NCI-H2171 treated with DMSO at 0.1 percent for 48 hours (cell line): ENCODE measurements at places on chromosomes 2 and 18.

- DNase-seq = no peak
These were observed 524.2 kb downstream of the TRIB2 start for GRCh38 chr2:13240789-13241487.

- DNase-seq = no peak
These were observed 70.4 kb upstream of the ST6GAL2 start for GRCh38 chr2:106956416-106956815.

- DNase-seq = no peak
These were observed 215.3 kb upstream of the GULP1 start for GRCh38 chr2:188076149-188077056.

GRCh38 chr2:165648801-165649200 lies 145.2 kb downstream of the GALNT3 start:
- no peak for DNase-seq

DNA sequence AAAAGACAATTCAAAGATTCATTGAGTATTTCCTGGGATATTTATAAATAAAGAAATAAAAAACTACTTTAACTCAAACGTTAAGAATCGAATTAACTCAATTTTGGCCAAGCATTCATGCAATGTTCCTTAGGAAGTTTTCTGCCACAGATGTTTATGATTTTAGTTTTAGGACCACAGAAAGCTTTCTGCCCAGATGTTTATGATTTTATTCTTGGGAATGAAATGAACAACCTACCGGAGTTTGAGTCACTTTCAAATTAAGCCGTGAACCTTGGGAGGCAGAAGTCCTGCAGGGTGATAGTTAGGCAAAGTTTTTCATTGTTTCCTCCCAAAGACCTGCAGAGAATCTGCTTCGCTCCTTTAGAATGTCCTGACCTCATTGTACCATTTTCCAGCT lies 34.7 kb upstream of the MBP start:
- no peak for DNase-seq

DNA sequence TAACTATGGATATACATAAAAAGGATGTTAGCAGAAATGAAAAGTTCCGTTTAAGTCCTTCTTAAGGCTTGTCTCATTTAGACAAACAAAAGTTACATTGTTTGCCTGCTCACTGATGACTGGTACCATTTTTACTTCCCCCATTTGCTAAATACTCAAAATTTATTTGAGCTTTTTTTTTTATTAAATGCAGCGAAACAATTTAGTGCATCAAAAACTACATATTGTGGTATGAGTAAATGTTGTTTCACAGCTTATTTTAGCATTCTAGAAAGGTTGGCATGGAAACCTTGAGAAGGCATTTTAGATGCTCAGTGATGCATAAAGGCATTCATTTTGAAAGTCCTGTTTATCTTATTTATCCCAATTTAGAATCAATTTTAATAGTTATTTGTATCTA lies 100.0 kb downstream of the MAP2 start:
- no peak for DNase-seq

GRCh38 chr2:42569883-42570282 lies 1.5 kb downstream of the MTA3 start:
- no peak for DNase-seq

DNA sequence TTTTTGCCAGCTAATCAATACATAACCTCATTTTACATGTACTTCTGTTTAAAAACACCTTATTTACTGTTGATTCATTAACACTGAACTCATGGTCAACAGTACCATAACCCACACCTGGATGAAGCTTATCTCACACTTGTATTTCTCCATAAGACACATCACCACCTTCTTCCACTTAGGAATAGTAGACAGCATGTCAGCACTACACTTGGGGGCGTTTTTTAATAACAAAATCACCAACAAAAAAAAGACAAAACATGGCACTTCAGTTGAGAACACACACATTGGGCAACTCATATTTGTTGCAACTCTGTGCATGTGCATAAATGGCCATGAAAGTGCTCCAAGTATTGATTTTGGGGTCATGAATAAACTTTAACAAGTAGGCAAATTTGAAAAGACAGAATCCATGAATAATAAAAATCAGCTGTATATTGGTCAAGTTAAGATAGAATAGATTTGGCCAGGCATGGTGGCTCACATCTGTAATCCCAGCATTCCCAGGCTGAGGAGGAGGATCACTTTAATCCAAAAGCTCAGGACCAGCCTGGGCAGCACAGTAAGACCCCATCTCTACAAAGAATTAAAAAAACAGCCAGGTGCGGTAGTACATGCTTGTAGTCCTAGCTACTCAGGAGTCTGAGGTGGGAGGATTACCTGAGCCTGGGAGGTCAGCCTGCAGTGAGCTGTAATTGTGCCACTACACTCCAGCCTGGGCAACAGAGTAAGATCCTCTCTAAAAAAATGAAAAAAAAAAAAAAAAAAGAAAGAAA lies 84.4 kb upstream of the SRD5A2 start:
- no peak for DNase-seq

DNA sequence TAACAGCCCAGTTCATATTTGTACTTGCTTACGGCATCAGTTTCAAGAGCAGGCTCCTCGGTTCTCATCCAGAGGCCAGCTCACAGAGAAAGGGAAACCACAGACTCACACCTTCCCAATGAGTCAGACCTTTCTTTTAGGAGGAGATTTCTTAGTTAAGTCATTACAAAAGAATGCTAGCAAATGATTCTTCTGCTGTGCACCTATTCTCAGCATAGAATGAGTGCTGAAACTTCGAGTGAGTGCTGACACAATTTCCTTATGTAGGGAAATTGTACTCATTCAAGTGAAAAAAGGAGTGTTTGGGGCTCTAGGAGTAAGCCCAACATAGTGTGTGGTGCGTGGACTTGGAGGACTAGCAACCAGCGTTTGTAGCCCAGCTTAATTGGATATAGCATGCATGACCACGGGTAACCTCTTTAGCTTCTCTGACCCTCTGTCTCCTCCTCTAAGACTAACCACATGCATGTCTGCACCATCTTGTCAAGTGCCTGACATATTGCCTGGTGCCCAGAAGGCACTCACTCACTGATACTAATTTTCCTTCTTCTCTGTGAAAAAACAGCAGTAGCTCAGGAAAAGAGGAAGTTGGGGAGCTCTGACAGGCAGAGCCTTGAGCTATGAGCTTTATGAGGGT lies 87.0 kb downstream of the ALPK2 start:
- no peak for DNase-seq

DNA sequence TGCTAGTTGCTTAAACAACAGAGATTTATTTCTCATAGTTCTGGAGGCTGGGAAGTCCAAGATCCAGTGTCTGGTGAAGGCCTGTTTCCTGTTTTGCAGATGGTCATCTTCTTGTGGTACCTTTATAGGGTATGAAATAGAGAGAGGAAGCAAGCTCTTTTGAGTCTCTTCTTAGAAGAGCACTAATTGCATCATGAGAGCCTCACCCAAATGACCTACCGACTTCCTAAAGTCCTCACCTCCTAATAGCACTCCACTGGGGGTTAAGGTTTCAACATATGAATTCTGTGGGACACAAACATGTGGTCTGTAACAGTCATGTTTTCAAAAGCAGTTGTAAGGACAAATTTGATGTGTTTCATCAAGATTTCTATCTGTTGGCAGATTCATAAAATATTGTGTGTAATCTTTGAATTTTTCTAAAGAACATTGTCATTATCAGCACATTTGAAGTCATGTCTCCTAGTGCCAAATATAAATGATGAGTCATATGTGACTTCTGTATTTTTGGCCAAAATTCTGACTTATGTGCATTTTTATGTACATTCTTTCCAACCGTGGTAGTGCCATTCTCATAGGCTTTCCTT lies 45.3 kb downstream of the CD28 start:
- DNase-seq = no peak

GRCh38 chr2:163171786-163172530 lies 333.4 kb upstream of the KCNH7 start:
- no peak for DNase-seq

- DNase-seq = no peak
These were observed 20.1 kb downstream of the TPGS2 start for GRCh38 chr18:36808681-36809080.

- no peak for DNase-seq
These were observed 1608.9 kb upstream of the PIK3C3 start for GRCh38 chr18:40346146-40346545.

DNA sequence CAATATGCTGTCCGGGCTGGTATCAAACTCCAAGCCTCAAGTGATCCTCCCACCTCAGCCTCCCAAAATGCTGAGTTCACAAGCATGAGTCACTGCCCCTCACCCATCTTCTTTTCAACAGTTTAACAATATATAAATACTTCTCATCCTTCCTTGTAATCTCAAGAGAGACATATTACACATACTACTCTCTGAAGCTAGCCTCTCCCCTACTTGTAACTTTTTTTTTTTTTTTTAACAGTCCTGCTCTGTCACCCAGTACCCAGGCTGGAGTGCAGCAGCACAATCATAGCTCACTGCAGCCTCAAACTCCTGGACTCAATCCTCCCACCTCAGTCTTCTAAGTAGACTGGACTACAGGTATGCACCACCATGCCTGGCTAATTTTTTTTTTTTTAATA lies 5.7 kb downstream of the GFPT1 start:
- no peak for DNase-seq

DNA sequence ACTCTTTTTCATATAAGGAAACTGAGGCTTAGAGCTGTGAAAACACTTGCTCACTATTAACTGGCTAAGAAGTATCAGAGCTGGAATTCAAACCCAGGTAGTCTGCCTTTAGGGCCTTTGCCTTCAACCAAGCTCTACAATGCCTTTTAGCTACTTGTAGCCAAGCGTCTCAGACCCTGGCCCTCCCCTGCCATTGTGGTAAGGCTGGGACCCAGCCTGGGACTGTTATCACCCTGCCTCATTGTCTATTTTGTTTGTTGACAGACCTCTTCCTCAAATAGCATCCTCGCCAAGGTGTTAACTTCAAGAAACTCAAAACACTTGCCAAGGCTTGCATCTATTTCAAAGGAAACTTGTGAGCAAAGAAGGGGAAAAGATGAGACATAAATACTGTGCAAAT lies 76.7 kb upstream of the CD28 start:
- no peak for DNase-seq

DNA sequence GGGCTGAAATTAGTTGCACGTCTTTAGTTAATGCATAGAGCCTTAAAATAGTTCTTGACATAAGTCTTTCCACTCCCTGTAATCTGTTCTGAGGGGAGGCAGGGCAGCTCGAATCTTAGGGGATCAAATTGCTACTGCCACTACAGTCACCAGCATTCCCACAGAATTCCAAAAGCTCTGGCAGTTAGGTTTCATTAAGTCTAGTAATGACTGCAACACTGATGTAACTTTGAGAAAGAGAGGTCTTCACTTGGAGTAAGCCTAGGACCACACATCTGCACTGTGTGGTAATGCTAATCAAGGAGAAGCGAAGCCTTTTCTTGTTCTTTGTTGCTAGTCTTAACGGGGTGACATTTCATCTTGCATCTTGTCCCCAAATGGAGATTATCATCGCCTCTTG lies 19.3 kb upstream of the NCK2 start:
- DNase-seq = no peak

DNA sequence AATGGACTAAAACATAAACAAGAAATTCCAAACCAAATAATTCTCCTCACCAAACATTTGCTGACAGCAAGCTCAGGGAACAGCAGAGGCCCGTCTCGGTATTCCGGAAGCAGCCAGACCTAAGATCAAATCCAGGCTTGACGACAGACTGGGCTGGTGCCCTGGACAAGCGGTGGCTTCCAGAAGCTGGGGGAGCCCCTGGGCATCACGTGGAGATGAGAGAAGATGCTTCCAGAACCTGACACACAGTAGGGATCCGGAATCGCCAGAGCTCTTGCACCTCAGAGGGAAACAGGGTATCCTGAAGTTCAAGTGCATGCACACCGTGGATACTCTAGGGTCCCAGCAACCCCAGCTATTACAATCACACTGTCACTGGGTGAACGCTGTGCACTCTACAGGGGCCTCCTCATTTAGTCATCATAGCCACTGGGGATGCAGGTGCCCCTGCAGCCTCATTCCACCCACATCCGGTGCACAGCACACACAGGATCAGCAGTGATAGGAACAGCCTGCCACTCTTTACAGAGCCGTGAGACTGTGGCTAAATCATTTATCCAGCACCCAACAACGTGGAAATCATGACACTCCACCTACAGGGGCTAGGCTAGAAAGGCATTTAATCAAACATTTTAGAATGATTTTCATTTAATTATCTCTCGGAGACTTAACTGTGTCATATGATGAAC lies 102.6 kb downstream of the HDAC4 start:
- DNase-seq = no peak

DNA sequence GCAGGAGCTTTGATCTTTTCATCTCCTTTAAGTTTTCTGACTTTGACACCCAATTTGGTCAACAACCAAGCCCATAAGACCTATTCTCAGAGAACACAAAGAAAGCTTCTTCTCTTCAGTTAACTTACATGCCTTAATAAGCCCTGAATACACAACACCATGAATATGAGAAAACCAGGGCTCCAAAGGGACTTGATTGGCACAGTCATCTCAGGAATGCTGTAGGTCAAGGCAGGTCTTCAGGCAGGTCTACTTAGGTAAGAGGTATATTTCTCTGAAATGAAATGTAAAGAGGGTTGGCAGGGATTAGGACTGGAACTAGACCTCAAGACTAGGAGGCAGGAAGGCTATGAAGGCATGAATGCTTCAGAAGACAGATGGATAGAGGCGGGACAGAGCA lies 24.4 kb upstream of the EIF2AK3 start:
- no peak for DNase-seq

- no peak for DNase-seq
These were observed 24.3 kb upstream of the MAPRE3 start for GRCh38 chr2:26945991-26946750.

DNA sequence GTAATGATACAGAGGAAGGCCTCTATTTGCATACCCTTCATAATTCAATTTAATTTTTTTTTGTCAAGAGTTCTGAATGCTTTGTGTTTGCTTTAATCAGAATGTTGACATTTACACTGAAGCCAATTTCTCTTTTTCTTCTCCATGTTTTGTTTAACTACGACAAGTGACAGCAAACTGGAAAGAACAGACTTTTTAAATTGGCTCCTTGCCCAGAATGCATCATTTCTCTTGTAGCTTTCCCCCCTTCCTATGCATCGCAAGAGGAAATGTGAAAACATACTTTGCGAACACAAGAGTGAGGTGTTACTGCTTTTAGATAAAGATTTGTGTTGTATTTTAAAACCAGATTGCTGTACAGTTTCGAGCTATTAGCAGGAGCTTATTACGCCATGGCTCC lies 955.2 kb upstream of the CELF4 start:
- peak; percentile 13 for DNase-seq
